Esophagus mucosa (tissue), 1 donor: ENCODE measurements at places on chromosomes 11 and 22. TPM values are rescaled to one million over a fixed set of nuclear protein-coding genes. Genes with fewer than 3 reads are reported as not detected.

DNA sequence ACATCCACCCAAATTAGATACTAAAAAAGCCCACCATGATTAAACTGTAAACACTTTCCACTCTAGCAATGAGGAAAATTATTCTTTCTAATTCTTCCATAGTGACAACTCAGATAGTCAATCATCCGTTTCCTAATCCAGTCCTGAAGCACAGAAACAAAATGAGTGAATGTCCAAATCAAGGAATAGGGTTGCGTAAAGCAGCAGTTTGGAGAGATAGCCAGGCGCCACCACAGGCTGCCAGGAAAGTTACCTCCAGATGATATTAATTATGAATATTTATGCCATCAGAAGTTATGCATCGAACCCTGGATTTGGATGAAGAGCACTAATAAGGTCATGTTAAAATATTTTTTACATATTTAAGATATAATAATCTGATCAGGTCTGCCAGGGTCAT, 63.2 kb downstream of the ETS1 start:
- no peak for ATAC-seq

- no peak for ATAC-seq
Measured at GRCh38 chr11:56307836-56308235, 7.1 kb upstream of the OR8K3 start.

- ATAC-seq, result no peak
Measured at GRCh38 chr22:35971456-35972119, 57.0 kb downstream of the RBFOX2 start.

GRCh38 chr11:111735262-111736116, 30.7 kb downstream of the PPP2R1B start:
- peak; percentile 78 for ATAC-seq

DNA sequence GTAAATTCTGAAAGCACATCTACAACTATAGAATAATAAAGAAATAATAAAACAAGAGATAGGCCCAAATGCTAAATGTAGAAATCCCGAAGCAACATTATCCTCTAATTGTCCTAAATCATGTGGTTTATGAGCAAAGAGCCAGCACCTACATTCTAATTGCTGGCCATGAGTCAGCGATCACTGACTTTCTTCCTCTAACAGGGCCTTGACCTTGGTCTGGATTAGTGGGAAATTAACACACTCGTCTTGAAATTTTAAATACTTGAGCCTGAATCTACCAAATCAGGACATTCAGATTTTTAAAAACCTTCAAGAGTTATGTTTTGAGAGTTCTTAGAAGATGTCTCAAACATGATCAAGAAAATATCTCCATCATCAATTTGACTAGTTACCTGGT, 727.6 kb downstream of the METTL15 start:
- no peak for ATAC-seq

- ATAC-seq, result no peak
Measured at GRCh38 chr22:48088251-48088650, 1325.8 kb downstream of the TBC1D22A start.

DNA sequence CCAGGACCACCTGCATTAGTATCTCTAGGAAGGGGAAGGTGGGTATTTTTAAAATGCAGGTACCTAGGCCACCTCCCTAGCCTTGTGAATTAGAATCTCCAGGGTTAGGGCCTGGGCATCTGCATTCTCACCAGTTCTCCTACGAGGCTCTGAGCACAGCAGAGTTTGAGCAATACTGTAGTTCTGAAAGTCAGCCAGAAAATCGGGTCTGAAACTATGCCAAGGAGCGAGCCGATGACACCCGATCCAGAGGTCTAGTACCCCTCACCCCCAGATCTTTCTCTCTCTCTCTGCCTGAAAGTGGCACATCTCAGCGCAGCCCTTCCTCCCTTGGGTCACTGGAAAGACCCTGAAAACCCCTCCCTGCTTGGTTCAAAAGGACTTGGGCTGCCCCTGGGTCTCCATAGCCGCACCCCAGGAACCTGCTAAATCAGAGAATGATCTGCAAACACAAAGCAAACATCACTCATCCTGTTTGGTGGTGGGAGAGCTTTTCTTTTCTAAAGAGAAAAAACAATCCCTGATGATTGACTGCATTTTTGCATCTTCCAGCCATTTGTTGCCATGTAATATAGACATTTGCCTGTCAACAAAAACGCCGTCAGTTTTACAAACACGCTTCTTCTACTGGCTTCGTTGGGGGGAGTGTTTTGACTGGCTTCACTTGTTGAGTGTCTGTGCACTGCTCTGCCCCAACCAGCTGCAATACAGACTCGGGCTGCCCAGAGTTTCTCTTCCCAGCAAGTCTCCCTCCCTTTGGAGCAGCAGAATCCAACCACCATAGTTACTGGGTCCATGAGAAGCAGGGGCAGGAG, 229.9 kb downstream of the MN1 start:
- ATAC-seq, result no peak

DNA sequence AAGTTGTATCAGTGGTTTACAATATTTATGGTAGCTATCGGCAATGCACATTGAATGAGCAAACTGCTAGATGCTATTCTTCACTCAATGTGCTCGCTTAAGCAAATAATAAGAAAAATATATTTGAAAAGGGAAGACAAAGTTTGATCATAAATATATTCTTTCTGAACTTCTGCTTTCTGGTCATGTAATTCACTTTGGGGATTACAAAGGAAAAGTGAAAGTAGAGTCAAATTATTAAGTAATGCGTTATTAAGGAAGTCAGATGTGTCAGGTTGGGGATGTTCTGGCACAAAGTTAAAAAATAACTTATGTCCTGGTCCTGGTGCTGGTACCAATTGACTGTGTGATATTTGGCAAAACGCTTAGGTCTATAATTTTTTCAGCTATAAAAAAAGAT, 98.0 kb upstream of the TRIM77 start:
- ATAC-seq, result no peak

DNA sequence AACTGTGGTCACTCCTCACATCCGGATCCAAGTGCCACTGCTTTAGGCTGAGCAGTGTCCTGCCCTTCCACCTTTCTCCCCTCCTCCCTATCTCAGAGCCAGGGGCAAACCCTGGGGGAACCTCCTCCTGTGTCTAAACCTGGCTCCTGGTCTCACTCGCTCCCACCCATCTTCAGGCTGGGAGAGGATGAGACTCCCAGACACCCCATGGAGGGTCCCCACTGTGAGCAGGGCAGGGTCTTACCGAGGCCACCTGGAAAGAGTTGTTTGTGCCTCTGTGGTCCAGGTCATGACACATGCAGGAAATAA, 93.6 kb downstream of the PDE2A start:
- ATAC-seq, result no peak

GRCh38 chr11:77386178-77386577, 84.7 kb upstream of the GDPD4 start:
- no peak for ATAC-seq

- ATAC-seq, result no peak
Measured at GRCh38 chr11:92657226-92657625, 312.2 kb upstream of the MTNR1B start.

- ATAC-seq, result no peak
Measured at GRCh38 chr11:134480136-134480712, 68.2 kb upstream of the B3GAT1 start.

DNA sequence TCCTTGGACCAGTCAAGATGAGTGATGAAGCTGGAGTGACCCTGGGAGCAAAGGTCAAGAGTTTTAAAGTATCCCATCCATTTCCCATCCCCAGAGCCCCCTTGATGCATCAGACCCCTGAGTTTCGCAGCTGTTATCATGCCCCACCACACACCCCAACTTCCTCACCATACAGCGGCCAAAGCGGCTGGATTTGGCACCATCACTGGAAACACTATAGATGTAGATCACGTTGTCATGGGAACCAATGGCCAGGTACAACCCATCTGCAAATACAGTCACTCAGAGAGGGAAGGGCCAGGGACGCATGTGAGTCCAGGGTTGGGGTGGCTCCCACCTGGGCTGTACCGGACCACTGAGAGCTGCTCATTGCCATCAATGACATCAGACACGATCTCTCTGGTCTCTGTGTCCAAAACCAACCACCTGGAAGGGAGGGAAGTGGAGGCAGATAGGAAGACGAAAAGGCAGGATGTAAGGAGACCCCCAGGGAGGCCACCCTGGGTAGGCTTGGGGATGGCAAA, 2.2 kb upstream of the MTA2 start:
- no peak for ATAC-seq

DNA sequence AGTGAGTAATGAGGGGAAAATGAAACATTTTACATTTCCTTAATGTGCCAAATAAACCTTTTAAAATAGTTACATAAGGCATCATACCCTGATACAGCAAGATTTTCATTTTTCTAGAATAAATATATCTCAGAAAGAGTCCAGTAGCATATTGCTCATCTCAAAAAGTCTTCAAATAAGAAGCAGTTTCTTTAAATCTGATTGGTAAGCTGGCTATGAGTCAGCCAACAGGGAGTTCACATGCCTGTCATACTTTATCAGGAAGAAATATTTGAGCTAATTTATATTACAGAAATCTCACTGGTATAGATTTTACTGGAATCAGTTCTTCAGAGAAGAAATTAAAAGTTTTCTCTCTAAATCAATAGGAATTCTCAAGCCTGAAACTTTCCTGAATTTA, 258.1 kb downstream of the C11orf87 start:
- ATAC-seq, result no peak

MMP27 gene
- not detected for total RNA-seq
